Stimulated activated CD4-positive, alpha-beta T cell treated with anti-CD3 and anti-CD28 coated beads, Interleukin-1b, Interleukin-23, amount 100 ng/mL, for 48 hours (primary cell): ENCODE measurements at places on chromosomes 7 and 10.

DNA sequence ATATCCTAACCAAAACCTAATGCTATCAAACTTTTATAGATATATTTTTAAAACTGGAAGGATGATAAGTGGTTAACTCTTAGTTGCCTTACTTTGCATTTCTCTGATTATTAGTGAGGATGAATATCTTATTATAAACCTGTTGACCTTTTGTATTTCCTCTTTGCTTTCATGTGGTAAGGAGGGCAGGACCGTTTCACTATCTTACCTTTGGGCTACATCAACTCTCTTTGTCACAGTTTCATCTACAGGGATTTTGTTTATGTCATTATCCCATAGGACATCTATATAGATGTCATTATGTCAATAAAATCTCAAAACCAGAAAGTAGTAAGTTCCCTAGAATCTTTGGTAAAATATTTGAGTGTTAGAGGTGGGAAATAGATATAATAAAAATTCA, 219.3 kb downstream of the THSD7A start:
- DNase-seq: no peak

- no peak for DNase-seq
Observed at GRCh38 chr7:126529254-126529653, 723.5 kb downstream of the GRM8 start.

- no peak for DNase-seq
Observed at GRCh38 chr7:26688936-26689506, 175.4 kb downstream of the SKAP2 start.

DNA sequence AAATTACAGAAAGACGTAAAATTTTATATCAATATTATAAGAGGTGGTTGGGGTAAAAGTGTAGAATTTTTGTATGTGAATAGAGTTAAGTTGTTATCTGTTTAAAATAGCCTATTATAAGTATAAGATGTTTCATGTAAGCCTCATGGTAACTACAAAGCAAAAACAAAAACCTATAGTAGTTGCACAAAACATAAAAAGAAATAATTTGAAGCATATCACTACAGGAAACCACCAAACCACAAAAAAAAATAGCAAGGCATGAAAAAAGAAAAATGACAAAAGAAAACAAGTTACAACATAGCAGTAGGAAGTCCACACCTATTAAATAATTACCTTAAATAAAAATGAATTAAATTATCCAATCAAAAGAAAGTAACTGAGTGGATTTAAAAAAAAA, 12.4 kb upstream of the GSTK1 start:
- DNase-seq: no peak
